Adipose tissue (tissue), 3 donors: ENCODE measurements at places on chromosomes 12 and 14. TPM values are rescaled to one million over a fixed set of nuclear protein-coding genes. Genes with fewer than 3 reads are reported as not detected.

The SOAT2 gene
- not detected for polyA plus RNA-seq

The GLT8D2 gene
- 29.4 TPM for polyA plus RNA-seq

The A2ML1 gene
- 0.05 TPM for polyA plus RNA-seq

The TESPA1 gene
- polyA plus RNA-seq: 0.23 TPM

The GPR84 gene
- polyA plus RNA-seq: 3.5 TPM
